ENCODE measurements at places on chromosomes 7 and 10. TPM values are rescaled to one million over a fixed set of nuclear protein-coding genes. Genes with fewer than 3 reads are reported as not detected.

FAM25C gene
- not detected for total RNA-seq

FKBP14 gene
- total RNA-seq, result 13.0 TPM

EN2 gene
- under 0.01 TPM for total RNA-seq

GNAT3 gene
- not detected for total RNA-seq

BHLHA15 gene
- not detected for total RNA-seq

DPP6 gene
- 4.2 TPM for total RNA-seq

HHEX gene
- total RNA-seq, result 3.1 TPM

SPDYE16 gene
- not detected for total RNA-seq

CYP3A4 gene
- not detected for total RNA-seq

DLX5 gene
- total RNA-seq, result not detected

LIPN gene
- total RNA-seq, result not detected

CXCL12 gene
- total RNA-seq, result 83.5 TPM

SCD gene
- total RNA-seq, result 115 TPM

CCDC7 gene
- 71.5 TPM for total RNA-seq

AEBP1 gene
- total RNA-seq, result 32.4 TPM

Data from skeletal muscle tissue (tissue), 5 donors.